Subcutaneous adipose tissue (tissue), 4 donors: ENCODE measurements at places on chromosomes 7 and 10. TPM values are rescaled to one million over a fixed set of nuclear protein-coding genes. Genes with fewer than 3 reads are reported as not detected.

Gene DGKB
- not detected for total RNA-seq

Gene CDH23
- 14.3 TPM for total RNA-seq

Gene UPK3BL2
- total RNA-seq, result 12.7 TPM

Gene TUBB8
- total RNA-seq, result not detected

Gene MEOX2
- total RNA-seq, result 38.6 TPM

Gene GAD2
- total RNA-seq, result not detected

Gene HNRNPF
- 151 TPM for total RNA-seq

Gene FAM131B
- total RNA-seq, result 0.19 TPM

Gene COBL
- total RNA-seq, result 1.8 TPM

Gene GLRX3
- 58.0 TPM for total RNA-seq

Gene LRRC4
- total RNA-seq, result 2.4 TPM

Gene CLRN3
- total RNA-seq, result not detected

Gene ADCYAP1R1
- total RNA-seq, result 12.8 TPM

Gene SLC18A3
- total RNA-seq, result not detected

Gene COL28A1
- total RNA-seq, result 3.2 TPM

Gene FXYD4
- total RNA-seq, result not detected

Gene FGL2
- 38.1 TPM for total RNA-seq

Gene SPDYE16
- total RNA-seq, result not detected

Gene ST8SIA6
- 0.51 TPM for total RNA-seq

Gene ZNHIT1
- 54.0 TPM for total RNA-seq

Gene GIMAP6
- 34.4 TPM for total RNA-seq

Gene POLR2J
- 25.8 TPM for total RNA-seq

Gene LMTK2
- 15.4 TPM for total RNA-seq

Gene TCERG1L
- total RNA-seq, result not detected

Gene ANKRD7
- total RNA-seq, result not detected

Gene HELLS
- total RNA-seq, result 1.8 TPM

Gene STAG3
- total RNA-seq, result 0.94 TPM

Gene SYPL1
- total RNA-seq, result 90.1 TPM

Gene IFIT2
- total RNA-seq, result 2.3 TPM

Gene VPS50
- 50.1 TPM for total RNA-seq

Gene CEP55
- 0.19 TPM for total RNA-seq

Gene TFR2
- not detected for total RNA-seq

Gene CALHM2
- total RNA-seq, result 44.0 TPM

Gene TAS2R3
- total RNA-seq, result 1.1 TPM

Gene AKR1C1
- 193 TPM for total RNA-seq

Gene TMEM270
- total RNA-seq, result not detected

Gene CFTR
- not detected for total RNA-seq

Gene OR6V1
- not detected for total RNA-seq
